Nucleus accumbens (tissue), 56 donors: ENCODE measurements at places on chromosomes 4 and X.

- no peak for DNase-seq
Observed at GRCh38 chrX:82163701-82164100, 961.8 kb downstream of the SH3BGRL start.

DNA sequence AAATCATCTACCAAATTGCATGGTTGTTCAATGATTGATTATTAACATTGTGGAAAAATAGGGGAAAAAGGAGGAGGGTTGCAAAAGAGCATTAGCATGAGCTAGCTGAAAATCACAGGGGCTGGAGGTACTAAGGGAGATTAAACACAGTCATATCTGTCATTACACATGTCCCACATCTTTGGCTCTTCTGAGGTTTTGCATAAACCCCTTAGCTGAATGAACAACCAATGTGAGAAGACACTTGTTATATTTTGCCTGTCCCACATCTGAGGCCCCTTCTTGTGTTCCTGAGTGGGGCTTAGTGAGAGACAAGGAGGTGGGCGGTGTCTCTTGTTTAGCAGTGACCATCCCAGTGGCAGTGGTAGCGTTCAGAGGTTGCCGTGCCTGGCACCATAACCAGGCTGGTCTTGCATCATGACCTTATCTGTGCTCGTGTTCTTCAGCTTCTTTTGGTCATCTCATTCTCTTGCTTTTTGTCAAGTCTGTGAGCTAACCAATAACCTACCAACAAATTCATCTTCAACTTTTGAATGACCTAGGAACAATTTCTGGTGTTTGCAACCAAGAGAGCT lies 95.6 kb downstream of the MID1IP1 start:
- DNase-seq, result no peak

DNA sequence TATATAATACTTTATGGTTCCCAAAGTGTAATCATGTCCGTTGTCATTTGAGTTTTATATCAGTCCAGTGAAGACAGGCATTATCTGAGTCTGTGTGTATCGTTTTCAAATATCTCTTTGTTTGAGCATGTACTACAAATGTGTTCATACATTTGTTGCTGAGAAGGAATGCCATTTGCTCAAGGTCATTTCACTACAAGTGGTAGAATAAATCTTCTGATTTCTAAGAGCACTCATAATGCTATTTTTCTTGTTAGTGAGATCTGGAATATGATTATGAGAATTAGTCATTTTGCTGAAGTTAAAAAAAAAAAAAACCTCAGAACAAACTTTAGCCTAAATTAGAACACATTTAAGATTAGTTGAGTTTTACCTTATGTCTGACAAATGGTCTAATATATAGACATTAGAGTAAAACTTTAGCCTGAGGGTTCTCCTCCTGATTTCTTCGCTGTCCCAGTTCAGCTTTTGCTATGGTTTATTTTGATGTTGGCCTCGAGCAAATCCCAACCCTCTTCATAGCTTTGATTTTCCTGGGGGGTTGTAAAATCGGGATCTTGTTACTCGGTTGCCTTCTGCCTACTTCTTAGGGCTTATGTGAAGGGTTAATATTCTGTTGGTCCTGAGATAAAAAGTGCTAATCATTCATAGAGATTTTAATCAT lies 87.1 kb downstream of the TMEM131L start:
- DNase-seq, result no peak

- DNase-seq, result no peak
Observed at GRCh38 chr4:108649863-108650211, 562 bp upstream of the OSTC start.

DNA sequence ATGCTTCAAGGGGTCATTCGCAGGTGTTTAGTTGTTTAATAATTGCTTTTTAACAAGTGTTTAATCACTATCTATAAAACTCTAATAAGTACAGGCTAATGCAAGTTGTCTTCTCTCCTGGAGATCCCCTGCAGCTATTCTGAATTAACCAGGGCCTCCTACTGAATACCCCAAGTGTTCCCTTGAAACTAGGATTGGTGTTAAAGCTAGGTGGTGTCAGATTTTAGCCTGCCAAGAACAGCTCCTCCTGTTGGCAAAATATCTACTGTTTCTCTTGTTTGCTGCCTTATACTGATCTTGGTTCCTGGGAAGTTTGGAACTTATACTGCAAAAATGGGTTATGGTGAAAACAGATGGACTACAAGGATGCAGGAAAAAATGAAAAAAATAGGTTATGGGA lies 26.1 kb upstream of the TMEM154 start:
- DNase-seq, result no peak

- no peak for DNase-seq
Observed at GRCh38 chr4:185071236-185071811, 53.0 kb downstream of the HELT start.

DNA sequence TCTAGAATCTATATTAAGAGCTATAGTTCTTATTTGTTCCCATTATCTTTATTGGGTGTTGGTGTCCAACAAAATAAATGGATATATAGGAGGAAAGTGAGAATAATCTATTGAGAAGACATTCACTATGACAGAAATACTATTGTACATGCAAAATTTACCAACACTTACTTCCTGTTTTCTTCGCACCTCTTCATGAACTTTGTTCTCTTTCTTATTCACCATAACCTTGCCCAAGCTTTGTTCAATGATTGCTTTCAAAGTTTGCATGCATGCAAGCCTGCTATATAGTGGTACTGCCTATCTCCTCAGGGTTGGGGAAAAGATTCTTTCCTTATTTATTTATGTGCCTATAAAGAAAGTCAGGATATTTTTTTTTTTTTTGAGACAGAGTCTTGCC lies 176.4 kb upstream of the JADE1 start:
- DNase-seq, result no peak

GRCh38 chrX:118189628-118190027 lies 73.0 kb upstream of the KLHL13 start:
- no peak for DNase-seq

DNA sequence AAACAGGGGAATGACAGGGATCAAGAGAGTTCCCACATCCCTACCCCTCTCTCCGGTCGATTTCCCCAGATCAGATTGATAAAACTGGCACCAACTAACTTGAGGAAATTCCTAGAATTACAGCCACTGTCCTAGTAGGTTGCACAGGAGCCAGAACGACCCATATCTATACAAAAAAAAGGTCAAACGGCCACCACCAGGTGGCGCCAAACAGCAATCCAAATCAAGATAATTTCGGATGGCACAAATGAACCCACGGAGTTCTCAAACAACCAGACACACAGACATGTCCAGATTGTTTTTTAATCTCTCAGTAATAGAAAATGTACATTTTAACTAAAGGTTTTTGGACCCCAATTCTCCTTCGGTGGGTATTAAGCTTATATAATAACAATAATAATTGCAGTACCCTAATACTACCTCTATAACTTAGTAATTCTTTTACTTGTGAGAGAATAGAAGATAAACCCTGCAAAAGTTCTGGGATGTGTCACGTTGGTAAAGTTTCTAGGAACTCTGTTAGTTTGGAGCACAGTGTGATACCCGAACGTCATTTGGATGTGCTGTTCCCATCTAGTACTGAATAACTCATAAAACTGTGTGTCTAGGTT lies 212.6 kb downstream of the SPOCK3 start:
- no peak for DNase-seq

- no peak for DNase-seq
Observed at GRCh38 chr4:98625920-98626319, 32.5 kb downstream of the TSPAN5 start.

- DNase-seq, result no peak
Observed at GRCh38 chr4:54589586-54589985, 68.2 kb upstream of the KIT start.

DNA sequence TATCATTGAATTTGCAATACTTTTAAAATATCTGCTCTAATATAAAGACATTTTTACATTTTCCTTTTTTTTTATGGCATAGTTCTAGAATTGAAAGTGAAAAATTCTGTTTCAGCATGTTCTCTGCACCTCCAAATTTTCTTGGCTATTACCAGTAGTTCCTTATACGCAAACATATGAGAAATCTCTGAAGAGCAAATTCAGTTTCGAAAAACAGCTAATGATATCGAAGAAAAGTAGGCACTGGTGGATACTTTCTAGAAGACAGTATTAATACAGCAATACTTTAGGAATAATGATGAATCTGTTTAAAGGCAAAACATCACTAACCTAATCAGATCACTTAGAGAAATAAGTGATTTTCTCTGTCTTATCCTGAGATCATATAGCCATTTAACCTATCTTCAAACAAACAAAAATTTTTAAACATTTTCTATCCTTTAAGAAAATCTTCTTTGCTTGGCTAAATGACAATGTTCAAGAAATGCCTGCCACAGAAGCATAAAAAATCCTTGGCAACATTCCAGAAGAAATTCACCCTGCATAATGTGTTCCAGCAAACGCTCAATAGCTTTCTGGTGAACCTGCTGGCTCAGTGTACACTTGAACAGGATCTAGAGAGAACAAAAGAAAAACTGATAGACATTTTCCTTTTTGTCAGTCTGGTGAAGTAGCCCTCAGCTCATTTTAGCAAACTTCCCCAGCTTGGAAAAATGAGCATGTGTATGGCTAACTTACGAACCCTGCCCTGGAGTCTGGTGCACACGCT lies 51.2 kb upstream of the KLF3 start:
- no peak for DNase-seq

DNA sequence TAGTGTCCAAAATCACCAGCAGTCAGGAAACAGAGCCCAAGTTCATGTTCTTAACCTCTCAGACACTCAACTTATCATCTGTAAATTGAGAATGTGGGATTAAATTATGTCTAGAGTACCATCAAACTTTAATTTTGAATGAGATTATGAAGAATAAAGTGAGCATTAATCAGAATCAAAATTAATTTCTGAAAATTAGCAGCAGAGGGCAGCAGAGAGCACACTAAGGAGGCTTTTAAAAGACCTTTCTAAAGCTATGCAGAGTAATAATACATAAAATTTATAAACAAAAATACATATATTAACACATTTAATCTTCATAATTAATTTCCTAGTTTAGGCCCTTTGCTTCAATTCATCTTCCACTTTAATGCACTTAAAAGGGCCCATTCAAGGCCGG lies 7.1 kb downstream of the TASL start:
- no peak for DNase-seq

DNA sequence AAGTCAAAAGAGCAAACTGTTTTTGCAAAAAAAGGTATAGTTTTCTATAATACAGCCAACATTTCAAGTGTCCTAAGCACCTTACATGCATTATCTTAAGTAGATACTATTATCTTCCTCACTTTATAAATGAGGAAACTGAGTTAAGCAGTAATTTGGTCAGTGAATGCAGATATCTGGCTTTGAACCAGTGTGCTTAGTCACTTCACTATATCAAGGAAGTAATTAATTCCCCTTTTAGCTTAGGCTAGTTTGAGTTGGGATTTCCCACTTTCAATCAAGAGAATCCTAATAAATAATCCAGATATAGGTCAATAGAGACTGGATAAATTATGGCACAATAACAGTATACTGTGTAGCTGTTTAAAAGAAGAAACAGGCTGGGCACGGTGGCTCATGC lies 14.8 kb downstream of the SPINK2 start:
- DNase-seq, result no peak

DNA sequence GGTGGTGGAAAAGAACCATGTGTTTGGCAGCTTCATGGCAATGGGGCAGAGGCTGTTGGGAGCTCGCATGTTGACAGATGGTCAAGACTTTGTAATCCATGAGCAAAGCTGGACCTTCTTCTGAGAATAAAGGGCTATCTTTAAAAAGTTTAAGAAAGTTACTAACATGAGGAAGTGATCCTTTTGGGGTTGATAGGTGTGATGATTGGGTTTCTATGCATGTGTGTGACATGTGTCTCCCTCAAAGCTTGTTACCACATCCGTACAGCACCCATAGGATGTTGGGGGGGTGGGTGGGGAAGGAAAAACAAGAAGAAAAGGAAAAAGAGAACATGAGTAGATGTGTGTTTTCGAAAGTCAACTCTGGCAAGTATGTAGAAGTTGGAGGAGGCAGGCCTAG lies 123.0 kb upstream of the TLR3 start:
- DNase-seq, result no peak

GRCh38 chr4:69759189-69759604 lies 1.2 kb downstream of the SULT1B1 start:
- no peak for DNase-seq

- no peak for DNase-seq
Observed at GRCh38 chrX:132373610-132374009, 115.2 kb downstream of the MBNL3 start.

GRCh38 chr4:79295086-79295485 lies 30.8 kb downstream of the NAA11 start:
- DNase-seq, result no peak

- no peak for DNase-seq
Observed at GRCh38 chr4:8700531-8700930, 108.0 kb downstream of the CPZ start.

- DNase-seq, result no peak
Observed at GRCh38 chr4:1872870-1873269, 1.7 kb downstream of the NSD2 start.

GRCh38 chr4:41881981-41882624 lies 53.1 kb upstream of the TMEM33 start:
- no peak for DNase-seq

DNA sequence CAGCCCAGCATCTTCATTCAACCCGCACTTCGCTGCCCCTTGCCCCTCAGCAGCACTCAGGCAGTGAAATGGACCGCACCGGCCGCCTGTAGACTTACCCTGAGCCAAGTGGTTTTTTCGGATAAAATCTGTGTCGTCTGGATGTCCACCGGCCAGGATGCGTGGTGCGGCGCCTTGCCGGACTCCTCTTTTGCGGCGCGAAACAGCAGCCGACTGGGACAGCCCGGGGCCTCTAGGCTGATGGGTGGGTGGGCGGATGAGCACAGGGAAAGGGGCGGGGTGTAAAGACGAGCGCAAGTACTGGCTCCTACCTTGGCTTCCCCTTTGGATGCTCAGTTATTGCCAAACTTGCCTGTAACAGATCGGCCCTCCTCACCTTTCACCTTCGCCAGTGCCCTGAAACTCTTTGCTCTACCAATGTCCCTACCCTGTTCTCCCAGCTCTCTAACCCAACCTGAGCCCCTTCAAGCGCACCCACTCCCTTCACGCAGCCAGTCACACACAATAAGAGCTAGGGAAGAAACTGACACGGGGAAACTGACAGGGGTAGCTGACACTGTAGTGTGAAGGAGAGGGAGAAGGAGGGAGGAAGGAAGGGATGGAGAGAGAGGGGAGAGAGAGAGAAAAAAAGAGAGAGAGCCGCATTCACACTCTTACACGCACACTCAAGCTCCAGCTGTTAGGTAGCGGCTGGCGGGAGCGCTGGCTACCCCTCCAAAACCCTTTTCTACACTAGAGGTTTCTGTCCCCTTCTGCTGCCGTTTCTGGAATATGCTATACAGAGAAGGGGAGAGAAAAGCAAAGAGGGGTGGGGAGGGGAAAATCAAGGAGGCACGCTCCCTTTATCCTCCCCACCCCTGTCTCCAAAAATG lies 559 bp downstream of the TRPC5 start:
- DNase-seq, result no peak

GRCh38 chr4:7628432-7628831 lies 193.7 kb upstream of the PSAPL1 start:
- no peak for DNase-seq

GRCh38 chr4:58247792-58248191 lies 1137.6 kb upstream of the IGFBP7 start:
- DNase-seq, result no peak

GRCh38 chr4:2485956-2486355 lies 17.1 kb downstream of the RNF4 start:
- no peak for DNase-seq

- no peak for DNase-seq
Observed at GRCh38 chr4:82833696-82834313, 35.2 kb upstream of the SCD5 start.
